Activated CD4-positive, alpha-beta T cell treated with anti-CD3 and anti-CD28 coated beads, Interleukin-2, amount 10 ng/mL, durations not matched to agents 7 days and 5 days (primary cell): ENCODE measurements at places on chromosomes 3 and 15.

GRCh38 chr3:193960487-193961274 lies 175.3 kb upstream of the HES1 start:
- no peak for DNase-seq

DNA sequence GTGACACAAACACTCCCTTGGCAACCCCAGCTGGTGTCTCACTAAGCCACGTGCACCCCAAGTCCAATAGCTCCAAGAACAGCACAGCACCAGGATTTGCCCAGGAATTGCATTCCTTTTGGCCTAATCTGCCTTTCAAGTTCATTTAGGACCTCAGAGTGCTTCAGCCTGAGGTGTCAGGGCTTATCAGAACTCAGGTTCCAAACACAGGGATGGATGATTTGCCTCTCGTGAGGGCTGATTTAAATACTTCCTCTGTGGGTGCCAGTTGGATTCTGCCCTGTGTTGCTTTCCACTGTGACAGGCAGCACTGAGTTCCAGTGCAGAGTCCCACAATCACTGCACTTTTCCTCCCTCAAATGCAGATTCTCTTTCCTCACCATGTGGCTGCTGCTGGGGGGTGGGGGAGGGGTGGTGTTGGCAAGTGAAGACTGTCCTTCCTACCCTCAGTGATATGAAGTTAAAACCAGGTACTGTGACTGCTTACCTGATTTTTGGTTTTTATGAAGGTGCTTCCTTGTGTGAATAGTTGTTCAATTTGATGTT lies 204.3 kb upstream of the STAC start:
- no peak for DNase-seq

GRCh38 chr15:77409259-77410156 lies 10.4 kb downstream of the PEAK1 start:
- peak; percentile 59 for DNase-seq

DNA sequence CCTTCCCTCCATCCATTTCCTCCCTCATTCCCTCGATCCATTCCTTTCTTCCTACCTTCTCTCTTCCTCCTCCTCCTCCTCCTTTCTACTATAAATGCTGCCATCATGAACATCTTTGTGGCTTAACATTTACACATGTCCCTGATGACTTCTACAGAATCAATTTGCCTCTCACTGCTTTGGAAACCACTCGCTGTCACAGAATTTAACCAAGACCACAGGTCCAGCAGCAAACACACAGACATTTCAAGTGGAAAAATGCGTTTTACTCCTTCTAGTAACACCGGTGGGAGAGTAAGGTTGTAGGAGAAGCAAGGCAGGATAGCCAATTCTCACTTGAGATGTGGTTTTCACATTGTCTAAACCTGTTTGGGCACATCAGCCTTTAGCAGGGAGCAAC lies 101.4 kb upstream of the LRIG1 start:
- DNase-seq = no peak

DNA sequence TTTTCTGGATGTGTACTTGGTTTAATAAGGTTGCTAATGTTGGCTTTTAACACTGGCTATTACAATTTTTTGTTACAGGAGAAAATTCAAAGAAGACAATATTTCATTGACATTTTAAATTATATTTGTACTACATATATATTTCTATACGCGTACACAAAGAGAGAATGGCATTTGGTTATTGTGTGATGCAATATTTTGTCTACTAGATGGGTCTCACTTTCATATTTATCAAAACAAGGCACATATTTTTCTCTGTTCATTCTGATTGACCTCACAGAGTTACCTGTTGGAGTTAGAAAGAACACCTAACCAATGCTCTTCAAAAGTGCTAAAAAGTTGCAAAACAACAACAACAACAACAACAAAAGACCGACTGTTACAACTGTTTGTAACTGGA lies 50.2 kb upstream of the VGLL3 start:
- no peak for DNase-seq

DNA sequence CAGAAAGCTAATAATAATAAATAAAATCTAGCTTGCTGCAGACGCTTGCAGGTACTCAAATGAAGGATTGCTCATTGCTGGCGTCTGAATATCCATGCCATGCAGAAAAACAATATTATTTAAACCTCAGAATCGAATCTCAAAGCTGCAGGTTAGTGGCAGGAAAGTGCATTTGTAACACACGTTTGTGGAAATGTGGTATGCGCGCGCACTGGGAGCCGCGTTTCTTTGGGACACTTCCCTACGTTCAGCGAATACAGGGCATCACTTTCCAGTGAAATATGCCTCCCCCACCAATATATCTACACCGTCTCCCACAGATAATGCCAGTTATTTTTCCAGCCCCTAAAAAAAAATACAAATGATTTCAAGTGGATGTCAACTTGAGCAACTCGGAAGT lies 37.1 kb downstream of the ZIC4 start:
- no peak for DNase-seq

- DNase-seq = no peak
Measured at GRCh38 chr3:55000546-55000945, 72.7 kb upstream of the LRTM1 start.

DNA sequence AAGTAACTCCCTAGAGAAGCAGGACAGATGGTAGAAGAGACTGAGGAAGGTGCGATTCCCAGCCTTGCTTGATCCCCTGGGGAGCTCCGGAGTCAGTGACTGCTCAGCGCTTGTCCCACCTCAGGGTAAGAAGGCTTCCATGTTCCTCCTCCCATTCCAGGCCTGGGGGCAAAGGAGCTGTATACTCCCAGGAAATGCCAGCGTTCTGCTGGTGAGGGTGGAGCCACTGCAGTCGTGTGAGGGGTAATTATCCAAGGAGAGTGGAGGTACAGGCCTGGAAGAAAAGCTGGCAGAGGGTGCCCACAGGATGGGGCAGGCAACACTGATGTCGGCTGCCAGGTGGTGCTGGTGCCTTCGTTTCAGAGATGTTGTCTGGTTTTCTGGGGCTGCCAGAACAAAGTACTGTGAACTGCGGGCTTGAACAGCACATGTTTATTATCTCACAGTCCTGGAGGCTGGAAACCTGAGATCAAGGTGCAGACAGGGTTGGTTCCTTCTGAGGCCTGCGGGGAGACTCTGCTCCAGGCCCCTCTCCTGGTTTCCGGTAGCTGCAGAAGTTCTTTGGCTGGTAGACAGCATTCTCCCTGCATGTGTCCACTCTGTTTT lies 12.1 kb upstream of the APBA2 start:
- DNase-seq = peak; percentile 16
